ENCODE measurements at places on chromosomes 7 and 10. TPM values are rescaled to one million over a fixed set of nuclear protein-coding genes. Genes with fewer than 3 reads are reported as not detected.

The COL17A1 gene
- 0.22 TPM for total RNA-seq

The FRG2B gene
- total RNA-seq = not detected

The STAG3 gene
- total RNA-seq = 0.43 TPM

The CYP3A4 gene
- total RNA-seq = not detected

The C10orf90 gene
- total RNA-seq = not detected

The RGS10 gene
- total RNA-seq = 3.2 TPM

The HOXA2 gene
- 0.30 TPM for total RNA-seq

The SMNDC1 gene
- 25.8 TPM for total RNA-seq

The LIPJ gene
- total RNA-seq = not detected

The IDI2 gene
- 0.51 TPM for total RNA-seq

The SEMA4G gene
- 1.0 TPM for total RNA-seq

The MRLN gene
- not detected for total RNA-seq

The ATP5MK gene
- 958 TPM for total RNA-seq
